ENCODE measurements at places on chromosomes 3 and 15. TPM values are rescaled to one million over a fixed set of nuclear protein-coding genes. Genes with fewer than 3 reads are reported as not detected.
A peak's percentile ranks its signal among the peaks of the same experiment; 100 is the strongest.

- H3K36me3 ChIP-seq, result no peaks in the 10 kb centered on the region
- no peak overlapping the region for H3K27ac ChIP-seq
- no peaks in the 10 kb centered on the region for H3K4me1 ChIP-seq
- no peak overlapping the region for H3K4me3 ChIP-seq
- H3K27me3 ChIP-seq, result peaks cover 20% of the 10 kb centered on the region
- no peak for DNase-seq
These were observed 265.0 kb downstream of the XXYLT1 start for GRCh38 chr3:195005759-195006510.

DNA sequence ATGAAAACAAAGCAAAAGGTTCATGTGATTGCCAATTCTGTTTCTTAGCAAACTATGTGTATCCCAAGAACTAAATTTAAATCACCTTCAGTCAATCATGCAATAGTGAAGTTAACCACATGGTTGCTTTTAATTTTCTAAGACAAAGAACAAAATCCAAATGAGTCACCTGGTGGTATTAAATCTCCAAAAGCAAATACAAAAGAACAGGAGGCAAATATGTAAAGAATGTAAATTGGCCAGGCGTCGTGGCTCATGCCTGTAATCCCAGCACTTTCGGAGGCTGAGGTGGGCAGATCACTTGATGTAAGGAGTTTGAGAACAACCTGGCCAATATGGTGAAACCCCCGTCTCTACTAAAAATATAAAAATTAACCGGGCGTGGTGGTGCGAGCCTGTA lies 54.2 kb upstream of the PIK3R4 start:
- peaks cover 26% of the 10 kb centered on the region for H3K27me3 ChIP-seq
- H3K36me3 ChIP-seq, result no peaks in the 10 kb centered on the region
- no peak overlapping the region for H3K4me3 ChIP-seq
- no peak overlapping the region for H3K27ac ChIP-seq
- DNase-seq, result no peak
- no peaks in the 10 kb centered on the region for H3K4me1 ChIP-seq

DNA sequence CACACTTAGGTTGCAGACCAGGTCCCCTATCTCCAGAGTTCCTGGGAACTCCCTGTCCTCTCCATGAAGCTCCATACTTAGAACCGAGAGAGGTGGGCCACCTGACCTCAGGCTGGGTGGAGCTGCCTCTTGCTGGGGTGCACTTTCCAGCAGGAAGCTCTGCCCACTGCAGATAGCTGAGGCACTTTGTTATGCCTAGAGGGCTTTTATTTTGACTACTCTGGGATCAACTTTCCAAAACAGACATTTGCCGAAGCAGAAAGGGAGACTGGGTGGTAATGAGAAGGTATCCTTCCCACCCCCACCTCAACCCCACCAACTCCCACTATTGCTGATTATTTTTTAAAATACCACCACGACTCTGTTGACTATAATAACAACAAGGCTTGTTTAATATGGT lies 54.7 kb downstream of the CLDN11 start:
- DNase-seq, result no peak
- H3K27me3 ChIP-seq, result peaks cover 26% of the 10 kb centered on the region
- no peak overlapping the region for H3K27ac ChIP-seq
- no peak overlapping the region for H3K4me3 ChIP-seq
- peaks cover 10% of the 10 kb centered on the region for H3K4me1 ChIP-seq

GRCh38 chr3:11001020-11001657 lies 8.6 kb downstream of the SLC6A1 start:
- H3K4me3 ChIP-seq, result no peak overlapping the region
- no peaks in the 10 kb centered on the region for H3K36me3 ChIP-seq
- peaks cover 8% of the 10 kb centered on the region for H3K27me3 ChIP-seq
- no peaks in the 10 kb centered on the region for H3K4me1 ChIP-seq
- no peak for DNase-seq

GRCh38 chr15:77624868-77625267 lies 7.8 kb downstream of the LINGO1 start:
- no peaks in the 10 kb centered on the region for H3K36me3 ChIP-seq
- H3K4me3 ChIP-seq, result no peak overlapping the region
- H3K4me1 ChIP-seq, result no peaks in the 10 kb centered on the region
- no peak overlapping the region for H3K27ac ChIP-seq

- no peak overlapping the region for H3K27ac ChIP-seq
- no peak for DNase-seq
- no peaks in the 10 kb centered on the region for H3K27me3 ChIP-seq
- H3K36me3 ChIP-seq, result no peaks in the 10 kb centered on the region
These were observed 354.1 kb downstream of the GABRG3 start for GRCh38 chr15:27324886-27325615.

GRCh38 chr15:76994971-76995945 lies at the start of gene PSTPIP1:
Gene PSTPIP1, plus strand, starts transcription at chr15:76995126. Its CDS starts 448 bp downstream, at chr15:76995574.
- peaks cover 78% of the 10 kb centered on the region for H3K4me1 ChIP-seq
- H3K4me3 ChIP-seq, result peak within 1 kb of the TSS; percentile 92
- H3K27ac ChIP-seq, result peak within 1 kb of the TSS; percentile 98
- H3K36me3 ChIP-seq, result peaks cover 44% of the 10 kb centered on the region
- DNase-seq, result peak; percentile 84

DNA sequence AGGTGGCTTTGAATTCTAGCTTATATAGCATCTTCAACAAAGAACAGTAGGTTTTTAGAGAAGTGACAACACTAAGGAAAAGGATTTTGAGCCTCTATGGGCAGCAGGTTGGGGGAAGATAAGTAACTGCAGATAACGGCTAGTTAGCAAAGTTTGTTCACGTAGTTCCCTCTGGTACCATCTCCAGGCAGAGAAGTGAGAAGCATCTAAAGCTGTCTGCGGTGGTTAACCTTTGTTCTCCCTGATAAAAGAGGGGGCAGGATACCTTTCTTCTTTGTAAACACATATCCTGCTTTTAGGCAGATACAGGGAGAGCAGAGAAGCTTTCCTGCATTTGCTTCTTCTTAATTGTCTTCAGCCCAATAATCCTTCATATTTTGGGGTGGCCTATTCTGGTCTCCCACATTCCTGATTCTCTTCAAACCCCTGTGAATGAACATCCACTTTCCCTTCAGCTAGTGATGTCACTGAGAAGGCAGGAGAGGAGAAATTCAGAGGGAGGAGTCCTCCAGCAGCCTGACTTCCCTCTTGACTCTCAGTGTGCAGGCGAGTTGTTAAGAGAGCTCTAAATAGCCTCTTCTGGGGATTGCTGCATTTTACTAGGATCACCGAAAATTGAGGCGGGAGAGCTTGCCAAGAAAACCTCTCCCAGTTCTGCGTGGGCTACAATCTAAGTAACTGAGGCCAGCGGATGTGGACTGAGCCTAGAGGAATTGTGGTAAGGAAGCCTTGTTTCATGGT lies 393.7 kb upstream of the C2CD4B start:
- DNase-seq, result no peak
- H3K27me3 ChIP-seq, result peaks cover 3% of the 10 kb centered on the region
- H3K4me3 ChIP-seq, result no peak overlapping the region
- H3K27ac ChIP-seq, result no peak overlapping the region

GRCh38 chr3:42830437-42831320 lies 21.4 kb downstream of the ACKR2 start:
- no peak overlapping the region for H3K4me3 ChIP-seq
- no peak for DNase-seq
- H3K4me1 ChIP-seq, result peaks cover 12% of the 10 kb centered on the region
- peaks cover 15% of the 10 kb centered on the region for H3K27me3 ChIP-seq

The MFAP1 gene
- 34.4 TPM for total RNA-seq

The ADPRH gene
- 8.6 TPM for total RNA-seq

The ABI3BP gene
- total RNA-seq, result not detected

The ACP3 gene
- total RNA-seq, result not detected

The CCR3 gene
- 1.2 TPM for total RNA-seq

The XPC gene
- total RNA-seq, result 34.8 TPM

The CTXN2 gene
- not detected for total RNA-seq

The CPEB1 gene
- total RNA-seq, result not detected
